ENCODE measurements at places on chromosomes 7 and 10.

- no peak for DNase-seq
Observed at GRCh38 chr7:89966067-89966664, 188.1 kb upstream of the STEAP1 start.

DNA sequence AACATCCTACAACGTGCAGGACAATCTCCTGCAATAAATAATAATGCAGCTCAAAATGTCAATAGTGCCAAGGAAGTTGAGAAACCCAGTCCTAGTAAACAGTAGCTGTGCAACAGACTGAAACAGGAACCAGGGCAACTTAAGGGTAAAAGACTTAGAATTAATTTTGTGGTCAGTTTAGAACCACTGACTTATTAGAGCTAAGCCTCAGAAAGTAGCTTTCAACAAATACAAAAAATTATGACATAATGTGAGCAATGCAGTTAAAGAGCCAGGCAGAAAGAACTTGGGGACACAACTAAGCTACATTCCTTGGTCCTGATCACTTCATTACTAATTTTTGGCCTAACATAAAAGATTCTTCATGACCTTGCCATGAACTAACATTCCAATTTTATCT, 195.4 kb downstream of the MACC1 start:
- no peak for DNase-seq

GRCh38 chr10:77965294-77965693, 38.7 kb upstream of the DLG5 start:
- no peak for DNase-seq

DNA sequence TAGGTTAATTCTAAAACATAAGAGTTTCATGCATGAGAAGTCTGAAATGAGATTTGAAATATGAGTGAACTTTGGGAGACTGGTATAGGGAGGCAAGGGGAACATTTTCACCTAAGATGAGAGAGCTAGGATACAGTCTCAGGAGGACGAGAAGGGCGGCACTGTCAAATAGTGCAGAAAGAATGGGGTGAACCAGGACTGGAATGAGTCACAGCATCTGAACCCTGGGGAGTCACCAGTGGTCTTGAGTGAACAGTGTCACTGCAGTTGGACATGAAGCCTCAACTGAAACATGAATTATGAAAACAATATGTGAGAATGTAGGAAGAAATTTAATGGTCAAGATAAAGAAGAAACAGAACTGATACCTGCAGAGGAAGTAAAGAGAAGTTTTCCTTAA, 33.8 kb downstream of the GNG11 start:
- DNase-seq, result no peak

- no peak for DNase-seq
Observed at GRCh38 chr10:6167456-6167855, 35.3 kb upstream of the PFKFB3 start.

Data from stimulated activated CD4-positive, alpha-beta T cell treated with anti-CD3 and anti-CD28 coated beads, Interleukin-15, amount 100 ng/mL, for 1 hour (primary cell).